ENCODE measurements at places on chromosomes 5 and 9.

DNA sequence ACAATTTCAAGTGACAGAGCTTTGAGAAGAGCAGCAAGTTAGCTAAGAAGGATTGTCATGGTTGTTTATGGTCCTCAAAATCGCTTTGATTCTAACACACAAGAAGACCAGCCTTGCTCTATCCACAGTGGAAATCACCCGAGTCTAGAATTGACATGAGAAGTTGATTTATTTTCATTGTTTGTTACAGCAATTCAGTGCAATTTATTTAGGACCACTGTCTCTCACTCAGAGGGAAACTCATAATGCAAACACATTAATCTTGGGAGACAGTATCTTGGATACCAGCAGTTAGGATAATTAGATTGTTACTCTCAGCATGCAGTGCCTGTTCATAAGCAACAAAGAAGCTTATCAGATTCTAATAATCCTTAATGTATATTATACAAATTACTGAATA, 498.9 kb downstream of the NTRK2 start:
- no peak for DNase-seq

GRCh38 chr5:73682176-73682575, 56.2 kb downstream of the ARHGEF28 start:
- no peak for DNase-seq

DNA sequence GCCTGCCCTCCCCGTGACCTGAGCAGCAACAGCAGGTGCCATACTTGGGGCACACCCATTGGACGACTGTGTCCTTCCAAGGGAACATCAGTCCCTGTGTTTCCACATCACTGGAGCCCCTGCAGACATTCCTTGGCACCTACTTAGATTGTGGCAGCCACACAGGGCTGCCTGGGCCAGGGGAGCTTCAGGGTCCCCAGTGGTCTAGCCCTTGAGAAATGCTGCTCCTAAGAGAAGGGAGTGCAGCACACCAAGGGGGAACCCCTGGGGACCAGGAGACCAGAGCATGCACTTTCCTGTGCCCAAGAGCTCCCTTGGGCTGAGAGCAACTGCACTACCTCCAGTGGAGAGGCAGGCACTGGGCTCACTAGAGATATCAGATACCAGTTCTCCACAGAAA, 20.1 kb upstream of the ABLIM3 start:
- no peak for DNase-seq

- no peak for DNase-seq
Measured at GRCh38 chr9:36005891-36006290, 30.8 kb upstream of the RECK start.

- DNase-seq = no peak
Measured at GRCh38 chr5:87004101-87004500, 263.6 kb upstream of the RASA1 start.

DNA sequence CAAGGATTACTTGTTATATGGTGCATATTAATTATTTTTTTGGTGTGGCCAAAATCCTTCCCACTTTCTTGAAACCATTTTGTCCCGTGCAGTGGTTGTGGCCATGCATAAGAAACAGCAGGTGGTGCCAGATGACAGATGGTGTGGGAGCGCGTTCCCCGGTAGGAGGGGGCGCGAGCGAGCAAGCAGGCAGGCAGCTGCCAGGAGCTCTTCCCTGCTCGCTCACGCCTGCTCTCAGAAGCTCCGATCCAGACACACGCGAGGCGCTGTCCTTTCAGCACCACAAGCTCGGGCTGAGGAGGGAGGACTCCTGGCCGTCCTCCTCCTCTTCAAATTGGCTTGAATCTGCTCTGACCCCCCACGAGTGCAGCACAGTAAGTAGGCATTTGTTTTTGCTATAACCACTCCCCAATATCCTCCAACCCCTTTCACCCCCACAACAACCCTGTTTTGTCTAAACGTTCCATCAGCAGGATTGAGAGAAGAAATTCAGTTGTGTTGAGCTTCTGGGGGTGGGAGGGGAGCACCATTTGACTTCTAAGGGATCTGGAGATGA, at the start of gene NSG2:
NSG2 (plus strand) TSS at position 237 of the 556 bp plus-strand sequence. CDS start 1,050 bp downstream, outside the sequence.
- DNase-seq = peak; percentile 92

DNA sequence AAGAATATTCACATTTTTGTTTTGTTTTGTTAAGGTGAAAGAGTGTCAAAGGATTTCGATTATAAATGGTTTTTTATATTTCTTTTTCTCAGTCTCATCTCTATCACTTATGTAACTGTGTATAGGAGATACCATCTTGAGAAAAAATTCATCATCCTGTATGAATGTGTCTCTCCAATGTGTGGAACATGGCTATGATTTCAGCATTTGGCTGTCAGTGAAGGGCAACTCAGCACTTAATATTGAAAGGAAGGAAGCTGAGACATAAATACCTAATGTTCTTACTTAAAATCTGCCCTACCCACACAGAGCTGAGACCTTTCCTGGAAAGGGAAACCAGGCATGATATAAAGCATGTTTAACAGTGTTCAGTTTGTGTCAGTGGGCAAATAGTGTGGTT, 474.2 kb upstream of the RIOK2 start:
- no peak for DNase-seq

- DNase-seq = no peak
Measured at GRCh38 chr9:105426657-105427056, 21.2 kb upstream of the FSD1L start.

DNA sequence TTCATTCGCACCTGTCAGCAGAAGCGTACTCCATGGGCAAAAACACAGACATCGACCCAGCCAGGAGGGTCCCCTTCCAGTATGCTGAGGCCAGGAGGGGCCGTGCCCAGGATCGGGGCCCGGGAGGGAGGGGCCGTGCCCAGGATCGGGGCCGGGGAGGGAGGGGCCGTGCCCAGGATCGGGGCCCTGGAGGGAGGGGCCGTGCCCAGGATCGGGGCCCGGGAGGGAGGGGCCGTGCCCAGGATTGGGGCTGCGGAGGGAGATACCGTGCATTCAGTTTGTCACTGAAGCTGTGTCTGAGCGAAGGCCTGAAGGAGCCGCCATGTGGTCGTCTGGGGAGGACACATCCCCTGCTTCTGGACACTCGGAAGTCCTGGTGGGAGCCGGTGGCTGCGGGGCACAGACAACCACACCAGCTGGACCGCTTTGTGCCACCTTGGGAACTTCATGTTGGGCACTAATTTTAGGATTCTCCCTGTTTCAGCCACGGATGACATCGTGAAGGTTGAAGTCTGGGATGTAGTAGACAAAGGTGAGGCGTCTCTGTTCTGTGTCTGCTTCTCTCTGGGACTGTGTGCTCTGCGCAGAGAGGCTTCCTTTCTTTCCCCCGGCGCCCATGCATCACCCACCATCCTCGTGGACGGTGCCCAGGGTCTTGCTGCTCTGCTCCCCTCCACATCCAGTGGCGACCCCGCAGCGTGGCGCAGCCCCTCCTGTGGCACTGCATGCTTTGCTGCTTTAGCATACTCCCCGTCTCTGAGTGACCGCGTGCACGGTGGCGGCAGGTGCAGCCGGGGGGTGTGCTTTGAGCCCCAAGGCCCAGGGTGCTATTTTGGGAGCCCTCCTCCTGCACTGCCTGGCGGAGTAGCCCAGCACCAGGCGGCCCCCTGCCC, 16.7 kb upstream of the AJM1 start:
- DNase-seq = no peak

DNA sequence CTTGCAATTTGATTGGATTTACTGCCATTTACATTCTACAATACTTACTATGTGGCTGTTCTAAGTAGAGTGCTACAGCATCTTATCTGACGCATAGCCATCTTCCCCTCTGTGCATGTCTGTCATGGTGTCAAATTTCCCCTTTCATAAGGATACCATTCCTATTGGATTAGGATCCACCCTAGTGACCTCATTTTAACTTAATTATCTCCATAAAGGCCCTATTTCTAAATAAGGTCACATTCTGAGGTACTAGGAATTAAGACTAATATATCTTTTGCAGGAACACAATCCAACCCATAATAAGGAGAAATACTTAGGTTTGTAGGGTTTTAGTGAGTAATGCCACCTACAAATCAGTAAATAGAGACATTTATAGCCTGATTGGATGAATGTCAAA, 268.0 kb downstream of the ADAMTSL1 start:
- no peak for DNase-seq

GRCh38 chr5:133669472-133669871, 57.1 kb upstream of the FSTL4 start:
- DNase-seq = peak; percentile 30

DNA sequence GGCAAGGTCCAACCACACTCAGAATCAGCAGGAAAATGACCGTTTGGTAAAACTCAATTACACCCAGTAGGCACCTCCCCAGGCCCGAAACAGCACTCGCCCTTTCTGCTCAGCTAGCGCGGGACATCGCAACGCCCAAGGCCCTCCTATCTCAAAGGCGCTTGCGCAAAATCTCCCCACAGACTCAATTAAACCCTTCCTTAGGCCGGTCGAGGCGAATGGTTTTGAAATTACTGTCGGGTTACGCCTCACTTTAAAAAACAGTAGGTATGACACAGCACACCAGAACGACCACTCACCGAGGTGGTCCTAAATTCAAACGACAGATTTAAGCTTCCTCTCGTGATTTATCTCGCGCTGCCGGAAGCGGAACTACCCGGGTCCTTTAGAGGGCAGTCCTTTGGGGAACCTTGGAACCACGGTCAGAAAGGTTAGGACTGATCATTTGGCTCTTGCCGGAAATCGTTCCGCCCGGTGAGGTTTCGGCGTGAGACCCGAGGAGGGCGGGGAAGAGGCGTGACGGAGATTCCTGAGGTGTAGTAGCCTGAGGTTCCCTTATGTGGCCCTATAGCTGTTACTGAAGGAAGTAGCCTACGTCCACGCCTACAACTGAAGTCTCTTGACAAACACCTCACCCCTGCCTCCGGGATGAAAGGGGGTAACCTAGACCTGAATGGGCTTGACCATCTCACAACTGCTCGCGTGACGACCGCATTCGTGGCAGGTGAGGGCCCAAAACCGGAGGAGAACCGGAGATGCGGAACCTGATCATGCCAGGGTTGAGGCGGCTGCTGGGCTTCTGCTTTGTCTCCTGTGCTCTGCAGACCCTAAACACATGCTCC, at the start of the genes GIN1 and PPIP5K2:
GIN1 (minus strand) TSS at position 374 of the 842 bp plus-strand sequence. CDS start 11,431 bp downstream, outside the sequence.
PPIP5K2 (plus strand) TSS at position 537 of the 842 bp plus-strand sequence. CDS start 9,289 bp downstream, outside the sequence.
- peak; percentile 96 for DNase-seq

DNA sequence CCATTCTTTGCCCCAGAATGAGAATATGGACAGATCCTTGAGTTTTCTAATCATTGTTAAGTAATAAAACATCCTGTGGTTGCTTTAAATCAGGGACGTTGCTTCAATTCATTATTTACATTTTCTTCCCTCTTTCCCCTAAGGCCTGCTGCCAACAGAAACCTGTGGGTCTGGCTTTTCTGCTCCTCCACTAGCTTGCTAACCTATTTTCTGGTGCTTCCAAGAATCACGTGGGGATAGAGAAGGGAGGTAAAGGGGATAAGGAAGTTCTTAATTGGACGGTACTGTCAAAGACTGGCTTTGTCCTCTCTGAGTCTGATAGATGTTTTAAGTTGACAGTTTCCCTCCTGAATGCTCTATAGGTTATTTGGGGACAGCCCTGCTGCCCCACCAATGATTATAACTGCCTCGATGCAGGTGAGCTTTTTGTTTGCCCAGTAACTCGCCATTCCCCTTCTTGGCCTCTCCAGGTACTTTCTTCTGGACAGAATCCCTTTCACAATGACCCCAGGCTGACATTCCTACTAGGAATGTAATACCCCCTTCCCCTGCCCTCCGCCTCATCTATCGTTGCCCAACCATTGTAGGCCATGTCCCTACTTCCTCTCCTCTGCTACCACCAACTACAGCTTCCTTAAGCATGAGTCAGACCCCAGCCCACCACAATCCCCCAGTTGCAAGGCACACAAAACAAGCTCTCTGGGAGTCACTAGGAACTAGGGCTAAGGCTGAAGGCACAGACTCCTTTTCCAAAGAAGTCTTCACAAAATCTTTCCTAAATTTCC, 19.9 kb upstream of the CPEB4 start:
- no peak for DNase-seq

GRCh38 chr9:71716138-71716909, 52.0 kb downstream of the CEMIP2 start:
- no peak for DNase-seq

GRCh38 chr5:90168399-90168798, 241.2 kb downstream of the CETN3 start:
- DNase-seq = no peak

- DNase-seq = no peak
Measured at GRCh38 chr9:107251756-107252322, 31.2 kb upstream of the RAD23B start.

- DNase-seq = no peak
Measured at GRCh38 chr5:117144086-117144485, 569.5 kb upstream of the SEMA6A start.

- DNase-seq = no peak
Measured at GRCh38 chr5:652773-653350, 40.3 kb downstream of the TPPP start.

GRCh38 chr5:146082798-146083197, 22.6 kb downstream of the PLAC8L1 start:
- no peak for DNase-seq

DNA sequence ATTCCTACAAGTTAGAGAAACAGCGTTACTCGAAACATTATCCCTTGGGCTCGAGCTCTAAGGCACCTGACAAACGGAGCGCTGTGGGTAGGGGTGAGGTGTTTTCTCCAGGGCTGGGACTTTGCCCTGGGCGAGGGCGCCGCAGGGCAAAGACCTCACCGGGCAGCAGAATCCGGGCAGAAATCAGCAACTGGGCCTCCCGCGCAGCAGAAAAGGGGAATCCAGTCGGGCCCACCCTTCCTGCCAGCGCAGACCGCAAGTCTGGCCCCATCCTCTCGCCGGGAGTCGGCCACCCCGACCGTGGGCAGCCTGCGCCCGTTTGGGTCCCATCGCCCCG, 430 bp upstream of the MSH3 start:
- DNase-seq = peak; percentile 69

DNA sequence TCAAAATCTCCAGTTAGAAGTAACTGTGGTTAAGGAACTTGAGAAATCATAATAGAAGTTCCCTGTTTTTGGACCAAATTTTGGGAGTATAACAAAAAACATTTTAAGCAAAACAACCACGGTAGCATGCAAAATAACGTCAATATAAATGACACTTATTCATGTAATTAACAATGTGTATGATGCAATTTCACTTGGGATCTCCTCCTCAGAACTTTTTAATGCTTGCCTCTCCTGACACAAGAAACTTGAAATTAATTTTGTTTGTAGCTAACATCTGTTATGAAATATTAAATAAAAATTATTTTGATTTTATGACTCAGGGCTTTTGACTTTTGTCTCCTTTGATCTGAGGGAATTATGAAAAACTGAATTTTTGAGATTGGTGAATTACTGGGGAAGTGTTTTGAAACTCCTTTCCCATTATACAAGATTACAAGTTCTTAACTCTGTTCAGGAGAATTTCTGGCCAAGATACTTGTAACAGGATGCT, 149.7 kb downstream of the ATP10B start:
- DNase-seq = no peak

DNA sequence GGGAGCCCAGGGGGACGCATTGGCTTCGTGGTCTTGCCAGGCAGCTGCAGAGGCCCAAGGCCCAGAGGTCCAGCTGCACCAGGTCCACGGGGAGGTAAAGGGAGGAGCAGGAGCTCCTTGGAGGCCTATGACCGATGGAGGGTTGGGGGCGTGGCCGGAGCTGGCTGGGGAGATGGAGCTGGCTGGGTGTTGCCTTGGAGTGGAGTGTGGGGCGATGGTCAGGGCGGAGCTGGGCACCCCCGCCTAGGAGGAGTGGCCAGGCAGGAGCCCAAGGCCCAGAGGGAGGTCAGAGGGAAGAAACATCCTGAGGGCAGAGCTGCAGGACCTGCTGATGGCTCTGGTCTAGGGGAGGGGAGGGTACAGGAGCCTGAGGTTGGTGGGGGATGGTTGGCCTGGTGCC, 44.6 kb downstream of the KCNT1 start:
- no peak for DNase-seq
